MCF 10A (cell line): ENCODE measurements at places on chromosomes 5 and 9. TPM values are rescaled to one million over a fixed set of nuclear protein-coding genes. Genes with fewer than 3 reads are reported as not detected.

OR13J1 gene
- not detected in 2 replicates for total RNA-seq

RUSC2 gene
- 27.8 and 30.5 TPM in 2 replicates for total RNA-seq

ARHGAP26 gene
- total RNA-seq = 54.3 and 58.9 TPM in 2 replicates

CCL27 gene
- total RNA-seq = 0.49 TPM in 1 of 2 replicates, not detected in the other

ERBIN gene
- total RNA-seq = 69.2 and 71.3 TPM in 2 replicates

FABP6 gene
- not detected in 2 replicates for total RNA-seq

PDE4D gene
- 61.9 and 85.0 TPM in 2 replicates for total RNA-seq

CAPSL gene
- total RNA-seq = not detected in 2 replicates

OBP2A gene
- not detected in 2 replicates for total RNA-seq

ZNF883 gene
- 0.51 and 0.59 TPM in 2 replicates for total RNA-seq

WDR31 gene
- 2.3 and 2.9 TPM in 2 replicates for total RNA-seq

CD274 gene
- total RNA-seq = 1.9 and 2.6 TPM in 2 replicates

PCDHGB6 gene
- total RNA-seq = 0.68 and 1.4 TPM in 2 replicates

DNA sequence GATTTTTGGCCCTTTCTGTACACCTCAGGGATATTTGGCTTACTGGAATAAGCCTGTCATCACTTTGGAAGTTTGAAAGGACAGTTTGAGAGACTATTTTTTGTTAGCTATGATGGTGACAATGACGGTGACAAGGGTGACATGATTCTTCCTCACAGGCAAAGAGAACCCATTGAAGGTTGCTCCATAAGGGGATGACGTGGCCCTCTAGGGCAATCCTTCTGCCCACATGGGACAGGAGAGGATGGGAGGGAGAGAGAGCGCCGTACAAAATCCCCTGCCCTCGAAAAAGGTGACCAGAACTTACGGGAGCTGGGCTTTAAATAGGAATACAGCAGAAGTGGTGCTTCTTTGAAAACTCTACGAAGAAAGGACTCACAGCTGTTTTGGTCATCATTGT, 22.6 kb downstream of the HRH2 start:
- no peak for DNase-seq
- H3K27ac ChIP-seq = no peak overlapping the region
- H3K27me3 ChIP-seq = peaks cover 98% of the 10 kb centered on the region
- H3K36me3 ChIP-seq = peaks cover 5% of the 10 kb centered on the region
- H3K4me1 ChIP-seq = no peaks in the 10 kb centered on the region
- no peak overlapping the region for H3K4me3 ChIP-seq

- no peaks in the 10 kb centered on the region for H3K36me3 ChIP-seq
- DNase-seq = peak; percentile 17
- H3K27ac ChIP-seq = no peak overlapping the region
- H3K4me1 ChIP-seq = peaks cover 22% of the 10 kb centered on the region
- H3K27me3 ChIP-seq = no peaks in the 10 kb centered on the region
Measured at GRCh38 chr5:163889369-163889768, 383.9 kb downstream of the MAT2B start.

GRCh38 chr9:81601639-81602623, 87.4 kb downstream of the TLE1 start:
- peak; percentile 66 for DNase-seq
- no peaks in the 10 kb centered on the region for H3K27me3 ChIP-seq
- peaks cover 9% of the 10 kb centered on the region for H3K4me1 ChIP-seq
- H3K36me3 ChIP-seq = peaks cover 30% of the 10 kb centered on the region
- no peak overlapping the region for H3K4me3 ChIP-seq

DNA sequence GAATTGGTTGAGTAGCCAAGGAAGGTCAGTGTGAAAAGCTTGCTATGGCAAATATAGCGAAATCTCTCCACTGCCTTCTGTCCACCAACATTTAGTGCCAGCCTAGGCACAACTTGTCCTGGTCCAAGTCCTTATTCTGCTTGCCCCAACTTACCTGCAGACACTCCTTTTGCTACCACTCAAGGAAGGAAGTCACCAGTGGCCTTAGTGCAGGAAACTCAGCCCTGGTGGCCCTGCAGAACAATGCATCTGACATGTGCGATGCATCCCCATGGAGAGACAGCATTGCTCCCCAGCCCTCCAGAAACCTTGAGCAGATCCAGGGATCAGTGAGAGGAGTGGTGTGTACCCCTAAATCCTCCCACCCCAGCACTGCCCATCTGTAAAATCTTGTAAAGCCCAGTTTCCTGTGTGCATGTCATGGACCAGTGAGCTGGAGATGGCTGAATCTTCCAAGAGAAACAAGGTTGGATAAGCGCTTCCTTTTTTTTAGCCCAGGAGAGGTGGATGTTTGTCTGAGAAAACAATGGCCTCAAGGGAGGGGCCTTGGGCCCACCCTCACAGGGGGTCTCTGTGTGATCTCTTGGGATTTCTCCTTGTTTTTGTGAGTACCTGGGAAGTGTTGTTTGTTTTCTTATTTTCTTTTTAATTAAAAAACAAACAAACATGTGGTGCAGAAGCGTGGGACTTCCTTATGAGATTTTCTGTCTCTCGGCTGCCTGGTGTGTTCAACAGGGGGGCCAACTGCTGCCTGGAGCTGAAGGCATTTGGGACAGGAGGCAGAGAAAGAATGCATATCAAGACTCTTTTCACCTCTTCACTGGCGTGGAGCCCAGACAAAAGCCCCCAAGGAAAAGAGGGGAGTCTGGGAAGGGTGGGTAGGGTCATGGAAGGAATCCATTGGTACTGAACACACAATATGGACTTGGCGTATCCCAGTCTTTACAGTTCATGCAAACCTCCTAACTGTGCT, 3.6 kb downstream of the FOXI1 start:
- no peaks in the 10 kb centered on the region for H3K36me3 ChIP-seq
- H3K4me3 ChIP-seq = no peak overlapping the region
- H3K4me1 ChIP-seq = peaks cover 6% of the 10 kb centered on the region

DNA sequence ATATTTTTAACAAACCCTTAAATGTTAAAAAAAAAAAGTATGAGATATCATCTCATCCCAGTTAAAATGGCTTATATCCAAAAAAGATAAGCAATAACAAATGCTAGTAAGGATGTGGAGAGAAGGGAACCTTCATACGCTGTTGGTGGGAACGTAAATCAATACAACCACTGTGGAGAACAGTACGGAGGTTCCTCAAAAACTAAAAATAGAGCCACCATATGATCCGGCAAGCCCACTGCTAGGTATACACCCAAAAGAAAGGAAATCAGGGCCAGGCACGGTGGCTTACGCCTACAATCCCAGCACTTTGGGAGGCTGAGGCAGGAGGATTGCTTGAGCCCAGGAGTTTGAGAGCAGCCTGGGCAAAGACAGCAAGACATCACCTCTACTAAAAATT, 3.0 kb downstream of the MTMR12 start:
- no peak for DNase-seq
- no peak overlapping the region for H3K27ac ChIP-seq
- H3K4me3 ChIP-seq = no peak overlapping the region
- H3K36me3 ChIP-seq = peaks cover 6% of the 10 kb centered on the region

- peaks cover 80% of the 10 kb centered on the region for H3K27me3 ChIP-seq
- H3K4me1 ChIP-seq = no peaks in the 10 kb centered on the region
- H3K36me3 ChIP-seq = no peaks in the 10 kb centered on the region
- peak; percentile 8 for DNase-seq
- no peak overlapping the region for H3K27ac ChIP-seq
- no peak overlapping the region for H3K4me3 ChIP-seq
Measured at GRCh38 chr5:84430863-84431663, 46.4 kb upstream of the EDIL3 start.

DNA sequence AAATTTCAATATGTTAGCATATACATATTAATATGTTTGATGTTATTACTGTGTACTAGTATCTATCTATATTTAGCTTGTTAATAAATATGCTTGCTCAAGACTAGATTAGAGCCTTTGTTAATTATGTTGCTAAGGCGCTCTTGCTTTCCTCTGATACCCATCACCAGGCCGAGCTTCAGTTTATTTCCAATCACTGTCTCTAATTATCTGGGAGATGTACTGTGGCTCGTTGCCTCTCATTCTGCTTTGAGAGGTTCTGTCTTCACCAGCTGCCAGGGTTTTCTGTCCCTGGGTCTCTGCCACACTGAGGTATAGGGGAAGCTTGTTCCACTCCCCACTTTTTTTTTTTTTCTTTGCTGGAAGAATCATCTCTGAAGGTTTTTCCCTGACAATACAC, 21.0 kb upstream of the TAF11L2 start:
- H3K27me3 ChIP-seq = no peaks in the 10 kb centered on the region
- H3K27ac ChIP-seq = no peak overlapping the region
- DNase-seq = no peak
- H3K36me3 ChIP-seq = no peaks in the 10 kb centered on the region

GRCh38 chr9:1383899-1384455, 333.8 kb downstream of the DMRT2 start:
- no peak for DNase-seq
- no peak overlapping the region for H3K27ac ChIP-seq
- no peaks in the 10 kb centered on the region for H3K36me3 ChIP-seq
- no peak overlapping the region for H3K4me3 ChIP-seq

DNA sequence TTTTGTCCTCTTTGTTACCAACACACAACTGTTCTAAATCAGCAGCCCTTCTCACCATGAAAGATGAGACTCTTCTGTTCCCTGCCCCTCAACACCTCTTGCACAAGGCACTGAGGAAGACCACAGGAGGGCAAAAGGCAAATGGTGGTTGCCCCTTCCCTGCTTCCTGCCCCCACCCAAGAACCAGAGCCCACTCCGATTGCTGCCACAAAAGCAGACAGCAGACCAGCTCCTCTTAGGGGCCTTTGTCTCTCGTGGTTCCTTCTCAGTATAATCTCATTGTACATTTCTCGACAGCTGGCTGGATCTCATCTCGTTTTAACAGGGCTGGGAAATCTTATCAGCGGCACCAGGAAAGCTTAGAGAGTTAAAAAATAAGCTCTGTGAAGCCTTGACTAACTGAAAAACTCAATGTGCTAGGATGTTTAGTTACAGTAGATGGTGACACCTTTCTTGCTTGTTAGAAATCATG, 1.1 kb downstream of the MVB12B start:
- peak overlapping the region; percentile 25 for H3K27ac ChIP-seq
- H3K4me1 ChIP-seq = peaks cover 6% of the 10 kb centered on the region
- H3K4me3 ChIP-seq = peak overlapping the region; percentile 66
- H3K27me3 ChIP-seq = no peaks in the 10 kb centered on the region
- no peak for DNase-seq

DNA sequence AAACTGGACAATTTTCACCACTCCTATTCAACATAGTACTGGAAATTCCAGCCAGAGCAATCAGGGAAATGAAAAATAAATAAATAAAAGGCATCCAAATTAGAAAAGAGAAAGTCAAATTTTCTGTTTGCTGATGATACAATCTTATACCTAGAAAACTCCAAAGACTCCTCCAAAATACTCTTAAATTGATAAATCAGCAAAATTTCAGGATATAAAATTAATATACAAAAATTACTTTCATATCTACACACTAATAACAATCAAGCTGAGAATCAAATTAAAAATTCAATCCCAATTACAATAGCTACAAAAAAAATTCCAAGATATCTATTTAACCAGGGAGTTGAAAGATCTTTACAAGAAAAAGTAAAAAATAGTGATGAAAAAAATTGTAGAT, 651.9 kb downstream of the DTWD2 start:
- H3K4me1 ChIP-seq = no peaks in the 10 kb centered on the region
- H3K36me3 ChIP-seq = no peaks in the 10 kb centered on the region
- H3K27me3 ChIP-seq = no peaks in the 10 kb centered on the region
- no peak overlapping the region for H3K4me3 ChIP-seq

DNA sequence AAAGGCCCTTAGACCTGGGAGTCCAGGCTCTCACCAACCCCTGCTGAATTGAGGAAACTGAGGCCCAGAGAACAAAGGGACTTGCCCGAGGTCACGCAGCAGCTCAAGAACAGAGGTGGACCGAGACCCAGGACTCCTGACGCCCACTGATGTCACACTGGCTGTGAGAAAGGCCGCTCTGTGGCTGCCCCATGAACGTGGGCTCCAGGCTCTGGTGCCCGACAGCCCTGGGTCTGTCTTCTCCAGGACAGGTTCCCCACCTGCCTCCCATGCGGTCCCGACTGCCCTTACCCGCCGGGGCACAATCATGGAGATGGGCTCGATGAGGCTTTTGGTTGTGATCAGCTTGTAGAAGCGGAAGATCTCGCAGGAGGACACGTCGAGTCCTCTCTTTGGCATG, 9.3 kb upstream of the TRIM14 start:
- peaks cover 11% of the 10 kb centered on the region for H3K36me3 ChIP-seq
- H3K4me3 ChIP-seq = no peak overlapping the region
- H3K27ac ChIP-seq = no peak overlapping the region
- H3K4me1 ChIP-seq = no peaks in the 10 kb centered on the region
- H3K27me3 ChIP-seq = no peaks in the 10 kb centered on the region

- peaks cover 3% of the 10 kb centered on the region for H3K4me1 ChIP-seq
- peaks cover 6% of the 10 kb centered on the region for H3K27me3 ChIP-seq
Measured at GRCh38 chr5:160616712-160617497, 195.2 kb downstream of the PTTG1 start.

- H3K4me1 ChIP-seq = peaks cover 11% of the 10 kb centered on the region
- no peak overlapping the region for H3K27ac ChIP-seq
- peak; percentile 17 for DNase-seq
- H3K27me3 ChIP-seq = no peaks in the 10 kb centered on the region
- no peak overlapping the region for H3K4me3 ChIP-seq
Measured at GRCh38 chr5:37723162-37723961, 116.5 kb downstream of the GDNF start.

- H3K4me1 ChIP-seq = no peaks in the 10 kb centered on the region
- peaks cover 6% of the 10 kb centered on the region for H3K36me3 ChIP-seq
- H3K27ac ChIP-seq = no peak overlapping the region
- no peak for DNase-seq
Measured at GRCh38 chr9:105082843-105083242, 154.9 kb upstream of the ABCA1 start.

- no peak overlapping the region for H3K4me3 ChIP-seq
- H3K36me3 ChIP-seq = peaks cover 5% of the 10 kb centered on the region
- DNase-seq = no peak
- H3K27ac ChIP-seq = no peak overlapping the region
Measured at GRCh38 chr9:22916148-22916547, 469.5 kb downstream of the DMRTA1 start.

- H3K27ac ChIP-seq = no peak overlapping the region
- no peaks in the 10 kb centered on the region for H3K4me1 ChIP-seq
- no peaks in the 10 kb centered on the region for H3K36me3 ChIP-seq
- no peak for DNase-seq
- no peaks in the 10 kb centered on the region for H3K27me3 ChIP-seq
- no peak overlapping the region for H3K4me3 ChIP-seq
Measured at GRCh38 chr5:87105577-87105976, 162.1 kb upstream of the RASA1 start.

- no peaks in the 10 kb centered on the region for H3K4me1 ChIP-seq
- no peak overlapping the region for H3K4me3 ChIP-seq
- no peaks in the 10 kb centered on the region for H3K27me3 ChIP-seq
- H3K27ac ChIP-seq = no peak overlapping the region
- H3K36me3 ChIP-seq = no peaks in the 10 kb centered on the region
Measured at GRCh38 chr9:87088621-87089365, 141.5 kb upstream of the GAS1 start.

DNA sequence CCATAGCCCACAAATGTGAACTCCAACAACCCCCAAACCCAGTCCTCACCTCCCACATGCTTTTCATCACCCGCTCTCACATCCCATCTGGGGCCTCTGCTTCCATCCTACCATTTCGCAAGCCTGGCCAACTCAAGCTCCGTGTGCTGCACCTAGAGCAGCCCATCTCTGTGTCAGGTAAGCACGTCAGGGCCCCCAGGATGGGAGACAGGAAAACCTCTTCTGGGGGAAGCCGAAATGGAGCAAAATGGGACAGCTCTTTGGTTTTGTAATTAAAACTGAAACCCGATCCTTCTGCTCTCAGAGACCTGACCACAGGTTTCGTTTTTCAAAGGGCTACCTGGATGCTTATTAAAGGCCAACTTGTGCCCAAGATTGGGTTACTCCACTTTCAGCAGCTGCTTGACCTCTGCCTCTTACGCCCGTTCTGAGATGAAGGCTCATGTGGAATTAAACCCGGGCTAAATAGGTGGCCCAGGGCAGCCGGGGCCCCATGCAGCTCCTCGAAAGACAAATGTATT, 287.7 kb downstream of the SLIT3 start:
- H3K27ac ChIP-seq = no peak overlapping the region
- H3K36me3 ChIP-seq = no peaks in the 10 kb centered on the region
- no peaks in the 10 kb centered on the region for H3K27me3 ChIP-seq
- no peak overlapping the region for H3K4me3 ChIP-seq
- no peak for DNase-seq
- no peaks in the 10 kb centered on the region for H3K4me1 ChIP-seq
